Prostate gland (tissue), 2 donors: ENCODE measurements at places on chromosomes 12 and 14. TPM values are rescaled to one million over a fixed set of nuclear protein-coding genes. Genes with fewer than 3 reads are reported as not detected.

The ATP2B1 gene
- 16.4 TPM for total RNA-seq

- no peak for DNase-seq
- no peaks in the 10 kb centered on the region for H3K27me3 ChIP-seq
- H3K4me3 ChIP-seq, result no peak overlapping the region
- H3K4me1 ChIP-seq, result no peaks in the 10 kb centered on the region
- no peak overlapping the region for H3K27ac ChIP-seq
- H3K36me3 ChIP-seq, result no peaks in the 10 kb centered on the region
Observed at GRCh38 chr12:28780096-28780495, 369.0 kb upstream of the FAR2 start.

DNA sequence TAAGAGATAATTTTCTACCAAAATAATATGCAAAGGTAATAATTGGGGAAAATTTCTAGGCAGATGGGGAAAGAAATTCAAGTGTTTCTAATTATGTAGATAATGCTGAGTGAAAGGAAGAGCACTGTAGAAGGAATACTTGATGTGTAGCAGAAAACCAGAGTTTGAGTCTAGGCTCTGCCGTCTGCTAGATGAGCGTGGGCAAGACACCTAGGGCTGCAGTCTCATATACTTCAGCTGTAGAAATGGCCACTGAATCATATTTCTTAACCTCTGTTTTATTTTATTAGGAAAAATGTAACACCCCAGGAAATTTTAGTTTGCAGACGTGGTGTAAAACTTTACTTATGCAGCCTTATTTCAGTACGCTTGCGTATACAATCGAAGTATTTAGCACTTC is 59.8 kb upstream of the SLC38A2 start:
- H3K4me1 ChIP-seq, result no peaks in the 10 kb centered on the region
- DNase-seq, result no peak
- no peak overlapping the region for H3K27ac ChIP-seq
- H3K36me3 ChIP-seq, result no peaks in the 10 kb centered on the region
- no peaks in the 10 kb centered on the region for H3K27me3 ChIP-seq
- no peak overlapping the region for H3K4me3 ChIP-seq

DNA sequence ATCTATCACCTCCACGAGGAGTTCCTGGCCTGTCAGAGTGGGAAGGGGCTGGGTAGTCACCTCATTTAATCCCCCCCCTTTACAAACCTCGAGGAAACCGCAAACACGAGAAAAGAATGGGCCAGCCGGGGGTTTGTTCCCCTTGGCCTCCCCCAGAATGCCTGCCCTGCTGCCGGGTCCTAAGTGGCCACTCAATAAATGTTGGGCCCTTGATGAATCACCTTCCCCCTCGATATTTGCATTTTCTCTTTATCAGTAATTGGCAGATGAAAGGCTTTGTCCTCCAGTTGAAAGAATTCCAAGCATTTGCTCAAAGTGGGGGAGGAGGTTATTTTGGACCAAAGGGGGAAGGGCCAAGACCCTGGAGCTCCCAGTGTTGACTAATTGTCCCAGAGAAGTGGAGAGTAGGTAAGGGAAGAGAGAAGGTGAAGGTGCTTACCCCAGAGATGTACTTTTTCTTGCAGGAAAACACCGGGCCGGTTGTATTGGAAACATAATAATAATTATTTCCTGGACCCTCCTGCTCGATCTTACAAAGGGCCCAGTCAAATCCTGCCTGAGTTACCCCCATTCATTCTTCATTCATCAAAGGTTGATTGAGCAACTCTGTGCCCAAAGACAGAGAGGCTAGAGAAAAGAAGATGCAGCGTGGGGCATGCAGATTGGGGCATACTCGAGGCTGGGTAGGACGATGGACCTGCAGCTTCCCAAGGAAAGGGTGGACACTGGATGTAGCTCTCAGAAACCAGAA is 1.9 kb upstream of the KDM2B start:
- no peak for DNase-seq
- H3K4me1 ChIP-seq, result no peaks in the 10 kb centered on the region
- no peak overlapping the region for H3K27ac ChIP-seq
- H3K27me3 ChIP-seq, result no peaks in the 10 kb centered on the region
- H3K4me3 ChIP-seq, result no peak overlapping the region

DNA sequence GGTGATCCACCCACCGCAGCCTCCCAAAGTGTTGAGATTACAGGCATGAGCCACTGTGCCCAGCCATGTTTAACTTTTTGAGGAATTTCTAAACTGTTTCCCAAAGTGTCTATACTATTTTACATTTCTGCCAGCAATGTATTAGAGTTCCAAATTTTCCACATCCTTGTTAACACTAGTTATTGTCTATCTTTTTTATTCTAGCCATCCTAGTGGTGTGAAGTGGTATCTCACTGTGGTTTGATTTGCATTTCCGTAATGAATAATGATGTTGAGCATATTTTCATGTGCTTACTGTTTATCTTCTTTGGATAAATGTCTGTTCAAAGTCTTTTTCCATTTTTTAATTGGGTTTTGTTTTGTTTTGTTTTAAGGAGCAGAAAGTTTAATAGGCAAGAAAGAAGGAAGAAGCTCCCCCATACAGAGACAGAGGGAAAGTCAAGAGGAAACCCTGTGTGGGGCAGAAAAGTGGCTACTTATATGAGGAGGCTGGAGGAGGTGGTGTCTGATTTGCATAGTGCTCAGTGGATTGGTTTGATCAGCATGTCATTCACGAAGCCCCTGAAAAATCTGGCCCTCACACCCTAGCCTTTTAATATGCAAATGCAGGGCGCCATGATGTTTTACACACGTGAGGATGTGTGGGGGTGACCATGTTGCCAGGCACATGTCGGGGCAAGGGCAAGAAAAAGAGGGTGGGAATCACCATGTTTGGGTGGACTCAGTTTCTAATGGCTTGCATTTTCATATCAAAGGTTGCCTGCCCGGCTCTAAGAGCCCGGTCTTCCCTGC is 14.9 kb downstream of the TXNRD1 start:
- H3K27me3 ChIP-seq, result no peaks in the 10 kb centered on the region
- H3K36me3 ChIP-seq, result no peaks in the 10 kb centered on the region
- DNase-seq, result no peak
- H3K27ac ChIP-seq, result no peak overlapping the region
- H3K4me3 ChIP-seq, result no peak overlapping the region

- no peaks in the 10 kb centered on the region for H3K27me3 ChIP-seq
- DNase-seq, result no peak
- H3K4me3 ChIP-seq, result no peak overlapping the region
- H3K27ac ChIP-seq, result no peak overlapping the region
- H3K36me3 ChIP-seq, result no peaks in the 10 kb centered on the region
Observed at GRCh38 chr12:30003321-30003720, 219.6 kb upstream of the TMTC1 start.

The FGD4 gene
- total RNA-seq, result 49.3 TPM

The CD163 gene
- total RNA-seq, result 10.6 TPM

- DNase-seq, result no peak
- no peaks in the 10 kb centered on the region for H3K27me3 ChIP-seq
- no peaks in the 10 kb centered on the region for H3K4me1 ChIP-seq
- no peak overlapping the region for H3K4me3 ChIP-seq
Observed at GRCh38 chr12:38465020-38465419, 148.4 kb downstream of the ALG10B start.

- H3K4me3 ChIP-seq, result no peak overlapping the region
- H3K27me3 ChIP-seq, result no peaks in the 10 kb centered on the region
- H3K27ac ChIP-seq, result no peak overlapping the region
- no peaks in the 10 kb centered on the region for H3K36me3 ChIP-seq
- DNase-seq, result no peak
Observed at GRCh38 chr14:55401751-55402150, 9.9 kb downstream of the ATG14 start.

The CPNE8 gene
- 3.5 TPM for total RNA-seq

The DBX2 gene
- total RNA-seq, result 2.7 TPM

DNA sequence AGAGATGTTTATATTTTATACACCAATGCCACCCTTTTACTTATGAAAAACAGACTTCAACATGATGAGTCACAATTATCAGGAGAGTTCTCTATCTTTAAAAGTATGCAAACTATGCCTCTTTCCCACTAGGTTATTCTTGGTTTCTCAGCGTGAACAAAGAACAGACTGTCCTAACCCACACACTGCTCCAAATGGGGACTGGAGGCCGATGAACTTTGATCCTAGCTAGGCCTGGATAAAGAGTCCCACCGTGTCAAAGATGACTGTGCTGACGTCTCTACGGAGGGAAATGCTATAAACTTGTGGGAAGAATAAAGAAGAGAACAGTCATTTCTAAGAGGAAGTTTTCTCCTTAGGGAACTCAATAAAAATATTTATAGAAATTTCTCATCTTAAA is 160.1 kb downstream of the EPS8 start:
- DNase-seq, result peak; percentile 7
- H3K4me1 ChIP-seq, result no peaks in the 10 kb centered on the region
- no peak overlapping the region for H3K4me3 ChIP-seq

GRCh38 chr14:66197276-66197675 is 288.9 kb upstream of the CCDC196 start:
- no peaks in the 10 kb centered on the region for H3K27me3 ChIP-seq
- no peaks in the 10 kb centered on the region for H3K4me1 ChIP-seq
- no peak overlapping the region for H3K4me3 ChIP-seq
- no peaks in the 10 kb centered on the region for H3K36me3 ChIP-seq

DNA sequence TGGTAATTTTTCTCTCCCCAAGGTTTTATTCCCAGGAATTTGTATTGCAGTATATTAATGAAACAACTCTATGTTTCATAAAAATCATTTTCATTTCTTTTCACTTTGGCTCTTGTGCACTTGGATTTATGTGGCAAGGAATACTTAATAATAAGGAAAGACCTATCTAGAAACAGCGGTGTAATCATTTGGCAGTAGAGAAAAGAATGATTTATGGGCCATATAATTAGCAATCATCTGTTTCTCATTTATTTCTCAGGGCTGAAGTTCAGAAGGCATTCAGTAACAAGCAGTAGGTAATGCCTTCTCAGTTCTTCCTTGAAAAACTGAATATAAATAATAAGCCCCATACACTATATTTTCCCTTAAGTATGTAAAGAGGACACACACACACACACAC is 172.6 kb downstream of the ANO4 start:
- no peaks in the 10 kb centered on the region for H3K36me3 ChIP-seq
- no peak for DNase-seq
- no peak overlapping the region for H3K27ac ChIP-seq

GRCh38 chr12:48121522-48121921 is 2.4 kb downstream of the PFKM start:
- H3K4me1 ChIP-seq, result no peaks in the 10 kb centered on the region
- no peaks in the 10 kb centered on the region for H3K27me3 ChIP-seq

The CACNA1C gene
- 8.1 TPM for total RNA-seq

The KRT3 gene
- not detected for total RNA-seq
